ENCODE measurements at places on chromosomes 6 and 20. TPM values are rescaled to one million over a fixed set of nuclear protein-coding genes. Genes with fewer than 3 reads are reported as not detected.

CCDC170 gene
- total RNA-seq = not detected

ZBTB46 gene
- total RNA-seq = 0.49 TPM

DNA sequence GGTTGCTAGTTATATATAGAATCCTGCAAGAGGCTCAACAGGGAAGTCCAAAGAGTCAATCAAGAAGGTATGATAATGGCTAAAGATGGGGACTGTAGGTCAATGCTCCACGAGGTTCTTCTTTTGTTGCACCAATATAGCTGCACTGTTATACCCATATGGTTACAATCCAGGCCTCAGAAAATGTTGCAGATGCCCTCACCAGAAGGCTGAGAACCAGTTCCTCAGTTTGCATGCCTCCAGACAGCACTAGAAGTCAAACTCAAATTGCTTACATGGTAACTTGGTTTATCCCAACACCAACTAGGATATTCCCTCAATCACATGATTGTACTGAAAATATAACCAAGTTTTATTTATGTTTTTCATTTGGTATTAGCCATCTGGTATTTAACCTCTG, 12.1 kb downstream of the EEF1A1 start:
- DNase-seq = no peak

DNA sequence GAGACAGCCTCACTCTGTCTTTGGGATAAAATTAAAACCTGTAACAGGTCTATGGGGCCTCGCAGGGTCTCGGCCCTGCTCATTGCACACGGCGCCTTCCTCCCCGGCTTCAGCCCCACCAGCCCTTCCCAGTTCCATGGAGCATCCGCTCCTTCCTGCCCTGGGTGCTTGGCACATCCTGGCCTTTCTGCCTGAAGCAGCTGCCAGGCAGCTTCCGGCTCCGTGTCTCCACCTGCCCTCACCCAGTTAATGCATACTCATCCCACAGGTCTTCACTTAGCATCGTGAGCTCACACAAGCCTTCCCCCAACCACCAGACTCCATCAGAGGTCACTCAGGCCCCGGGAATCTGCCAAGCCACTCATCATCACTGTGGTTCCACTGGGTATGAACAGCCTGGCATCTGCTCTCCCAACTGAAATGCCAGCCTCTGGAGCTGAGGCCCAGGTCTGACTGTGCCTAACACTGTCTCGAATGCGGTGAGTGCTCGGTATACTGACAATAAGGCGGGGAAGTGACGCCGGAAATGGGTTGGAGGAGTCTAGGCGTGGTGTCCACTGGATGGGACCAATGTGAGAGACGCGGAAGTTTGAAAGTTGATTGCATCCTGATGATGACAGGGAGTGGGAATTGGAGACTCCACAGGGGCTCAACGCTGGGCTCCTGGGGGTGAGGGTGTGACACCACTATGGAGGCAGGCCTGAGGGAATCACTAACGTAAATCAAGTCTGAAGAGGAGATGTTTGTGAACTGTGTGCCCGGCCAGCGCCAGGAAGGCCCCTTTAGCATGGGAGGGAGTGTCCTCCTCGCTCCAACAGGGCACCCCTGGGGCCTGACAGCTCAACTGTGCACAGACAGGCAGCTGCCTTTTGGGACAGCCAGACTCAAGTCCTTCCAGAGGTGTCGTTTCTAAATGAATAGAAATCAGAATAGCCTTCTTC, 245.8 kb downstream of the TTLL2 start:
- DNase-seq = no peak

DNA sequence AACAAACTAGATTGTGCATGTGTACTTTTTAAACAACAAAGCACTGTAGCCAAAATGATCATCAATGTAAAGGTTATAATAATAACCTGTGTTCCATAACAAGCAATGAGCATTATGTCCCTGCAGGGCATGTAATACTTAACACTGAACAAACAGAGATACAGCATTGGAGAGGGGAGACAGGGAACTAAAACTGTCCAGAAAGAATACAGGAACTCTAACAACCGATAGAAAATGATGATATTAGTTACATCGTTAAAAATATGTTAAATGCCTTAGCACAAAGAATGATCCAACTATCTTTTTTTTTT, 80.5 kb downstream of the COL9A1 start:
- no peak for DNase-seq

GRCh38 chr6:39576556-39577303, 148.5 kb downstream of the KIF6 start:
- no peak for DNase-seq

DNA sequence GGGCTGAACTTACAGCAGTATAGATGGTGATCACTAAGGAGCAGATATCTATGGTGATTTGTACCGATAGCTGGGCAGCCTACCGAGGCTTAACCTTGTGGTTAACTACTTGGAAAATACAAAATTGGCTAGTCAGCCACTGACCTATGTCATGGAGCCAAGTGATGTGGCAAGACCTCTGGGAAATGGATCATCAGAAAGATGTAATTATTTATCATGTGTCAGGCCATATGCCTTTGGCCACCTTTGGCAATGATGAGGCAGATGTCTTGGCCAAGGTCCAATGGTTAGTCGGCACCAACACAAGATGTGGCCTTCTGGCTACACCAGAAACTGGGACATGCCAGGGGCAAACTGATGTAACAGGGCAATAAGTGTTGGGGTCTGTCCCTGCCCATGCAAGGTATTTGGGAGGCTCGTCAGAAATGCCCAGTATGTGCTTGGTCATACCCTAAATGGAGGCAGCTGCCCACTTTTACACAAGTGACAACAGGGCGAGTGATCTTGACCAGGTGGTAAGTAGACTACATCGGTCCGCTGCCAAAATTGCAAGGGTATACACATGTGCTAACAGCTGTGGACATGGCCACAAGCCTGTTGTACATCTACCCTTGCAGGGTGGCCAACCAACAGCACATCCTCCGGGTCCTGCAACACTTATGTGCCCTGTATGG, 30.1 kb downstream of the HDDC2 start:
- DNase-seq = no peak

GRCh38 chr20:37789408-37789807, 95.6 kb downstream of the CTNNBL1 start:
- DNase-seq = no peak

Data from CD4-positive, CD25-positive, alpha-beta regulatory T cell (primary cell).